ENCODE measurements at places on chromosomes 2 and 18. TPM values are rescaled to one million over a fixed set of nuclear protein-coding genes. Genes with fewer than 3 reads are reported as not detected.

The CDH2 gene
- 42.4 TPM for total RNA-seq

The SCN9A gene
- total RNA-seq: 1.1 TPM

The DAW1 gene
- 9.0 TPM for total RNA-seq

The HRH4 gene
- total RNA-seq: not detected

The XDH gene
- under 0.01 TPM for total RNA-seq

The ABCG8 gene
- not detected for total RNA-seq

The UGT1A8 gene
- total RNA-seq: not detected

The ZNF512 gene
- 61.0 TPM for total RNA-seq

The CSRNP3 gene
- not detected for total RNA-seq

The SH2D6 gene
- not detected for total RNA-seq

The THADA gene
- 43.0 TPM for total RNA-seq

The CCT7 gene
- total RNA-seq: 504 TPM

The EML4 gene
- 43.1 TPM for total RNA-seq
